ENCODE measurements at places on chromosomes 1 and 21. TPM values are rescaled to one million over a fixed set of nuclear protein-coding genes. Genes with fewer than 3 reads are reported as not detected.

The F3 gene
- 2.6 TPM for total RNA-seq

The PDE4B gene
- total RNA-seq, result 0.26 TPM

The NR1I3 gene
- total RNA-seq, result not detected

The C1orf87 gene
- total RNA-seq, result not detected

The DNASE2B gene
- total RNA-seq, result not detected
